ENCODE measurements at places on chromosomes 1 and 21.

- no peak for DNase-seq
These were observed 28.3 kb upstream of the PKN2 start for GRCh38 chr1:88655685-88656299.

GRCh38 chr1:172833954-172834353 is 175.1 kb downstream of the FASLG start:
- no peak for DNase-seq

- DNase-seq = no peak
These were observed 128.5 kb downstream of the ZNF281 start for GRCh38 chr1:200281201-200281835.

DNA sequence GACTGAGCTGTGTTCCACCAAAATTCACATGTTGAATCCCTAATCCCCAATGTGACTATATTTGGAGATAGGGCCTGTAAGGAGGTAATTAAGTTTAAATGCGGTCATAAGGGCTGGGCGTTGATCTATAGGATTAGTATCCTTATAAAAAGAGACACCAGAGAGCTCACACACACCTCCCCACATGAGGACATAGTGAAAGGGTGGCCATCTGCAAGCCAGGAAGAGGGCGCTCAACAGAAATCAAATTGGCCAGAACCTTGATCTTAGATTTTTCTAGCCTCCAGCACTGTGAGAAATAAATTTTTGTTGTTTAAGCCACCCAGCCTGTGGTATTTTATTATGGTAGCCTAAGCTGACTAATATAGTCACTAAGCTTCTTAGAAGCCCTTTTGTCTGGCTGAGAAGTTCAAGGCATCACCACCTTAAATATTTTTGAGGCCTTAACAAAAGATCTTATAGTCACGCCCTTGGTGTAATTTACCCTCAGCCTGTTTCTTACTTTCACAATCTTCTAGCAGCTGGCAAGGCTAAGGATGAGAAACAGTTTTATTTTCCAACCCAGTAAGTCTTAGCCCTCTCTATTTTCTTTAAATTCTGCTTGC is 28.8 kb downstream of the GORAB start:
- no peak for DNase-seq
